ENCODE measurements at places on chromosomes 3 and 15. TPM values are rescaled to one million over a fixed set of nuclear protein-coding genes. Genes with fewer than 3 reads are reported as not detected.
A peak's percentile ranks its signal among the peaks of the same experiment; 100 is the strongest.

The ALDH1A3 gene
- 5.6 TPM for total RNA-seq

DNA sequence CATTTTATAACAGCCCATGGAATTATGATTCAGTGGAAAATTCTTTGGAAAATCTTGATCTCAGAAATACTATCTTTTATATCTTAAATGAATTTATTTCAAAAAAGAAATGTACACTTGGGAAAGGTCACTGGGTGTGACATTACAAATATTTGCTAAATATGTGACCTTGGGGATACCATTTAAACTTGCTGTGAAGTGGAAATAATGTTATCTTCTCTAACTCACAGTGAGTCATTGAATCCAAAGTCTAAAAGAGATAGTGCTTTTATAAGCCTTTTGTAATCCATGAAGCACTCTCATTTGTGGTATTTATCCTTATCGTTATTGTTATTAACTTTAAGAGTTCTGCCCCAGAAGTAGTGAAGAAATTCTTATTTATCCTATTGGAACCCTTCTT is 289.8 kb upstream of the SEMA6D start:
- no peak for DNase-seq

DNA sequence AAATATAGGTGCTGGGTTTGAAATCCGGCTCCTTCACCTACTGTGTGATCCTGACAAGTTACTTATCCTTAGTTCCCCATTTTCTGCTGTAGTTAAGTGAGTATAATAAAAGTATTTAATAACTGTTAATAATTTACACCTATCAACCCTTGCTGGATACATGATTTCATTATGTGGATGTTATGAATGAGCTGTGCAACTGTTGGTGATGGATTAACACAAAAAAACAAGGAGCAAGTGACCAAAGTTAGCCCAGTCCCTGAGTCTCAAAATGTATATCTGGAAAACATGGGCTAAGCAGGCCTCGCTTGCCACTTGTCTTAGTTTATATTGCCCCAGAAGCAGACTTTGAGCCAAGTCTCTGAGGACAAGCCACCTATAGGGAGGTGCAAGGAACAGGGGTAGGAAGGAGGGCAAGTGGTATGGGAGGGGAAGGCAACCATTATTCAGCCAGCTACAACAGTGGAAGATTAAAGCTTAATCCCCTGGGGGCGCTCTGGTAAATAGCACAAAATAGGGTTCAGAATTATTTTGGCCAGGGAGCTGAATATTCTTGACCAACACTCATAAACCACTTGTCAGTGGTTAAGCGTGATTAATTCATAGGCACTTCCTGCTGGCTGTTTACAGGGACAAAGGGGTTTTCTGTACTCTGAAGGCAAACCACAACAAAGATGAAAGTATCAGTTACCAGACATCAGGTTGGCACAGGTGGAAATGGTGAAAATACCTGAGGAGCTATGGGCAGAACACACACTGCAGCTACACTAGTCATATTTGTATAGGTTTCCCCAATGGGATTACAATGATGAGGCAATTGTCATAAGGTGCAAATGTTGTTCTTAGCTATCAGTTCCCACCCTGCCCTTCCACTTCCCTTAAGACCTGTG is 76.2 kb downstream of the TRIM42 start:
- no peak for DNase-seq

The TIMP4 gene
- total RNA-seq = 3.8 TPM

GRCh38 chr3:162610261-162610660 is 1113.7 kb downstream of the OTOL1 start:
- DNase-seq = no peak

GRCh38 chr3:119291062-119291700 is 3.0 kb upstream of the ARHGAP31 start:
- no peak for DNase-seq

DNA sequence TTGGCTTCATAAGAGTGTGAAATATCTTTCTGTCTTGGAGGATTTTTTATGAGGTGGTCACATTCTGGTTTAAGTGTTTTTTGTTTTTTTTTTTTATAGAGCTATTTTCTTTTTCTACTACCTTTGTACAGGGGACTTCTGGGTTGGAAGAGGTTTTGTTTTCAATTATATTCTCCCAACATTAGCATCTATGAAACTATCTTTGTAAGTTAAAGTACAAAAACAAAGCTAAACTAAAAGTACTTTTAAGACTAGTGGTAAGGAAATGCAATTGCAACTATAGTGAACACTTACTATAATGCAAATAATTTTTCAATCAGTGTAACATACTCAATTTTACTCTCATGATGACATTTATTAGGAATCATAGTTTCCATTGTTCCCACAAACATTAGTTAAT is 688.2 kb downstream of the SI start:
- DNase-seq = no peak

DNA sequence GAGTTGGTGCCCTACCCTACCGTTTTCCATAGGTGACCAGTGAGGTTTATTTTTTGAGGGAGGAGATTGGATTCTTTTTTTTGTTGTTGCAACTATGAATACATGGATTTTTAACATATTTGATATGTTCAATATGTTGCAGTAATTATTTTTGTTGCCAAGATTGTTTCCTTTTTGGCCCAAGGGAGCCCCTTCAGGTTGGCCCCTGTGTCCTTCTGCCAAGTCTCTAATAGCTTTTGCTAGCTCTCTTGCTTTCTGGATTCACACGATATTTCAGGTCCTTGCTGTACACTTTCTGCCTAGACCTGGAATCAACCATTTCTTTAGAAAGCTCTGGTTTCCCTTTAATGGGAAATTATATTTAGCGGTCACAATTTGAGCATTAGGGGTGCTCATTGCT is 22.7 kb upstream of the SLC28A1 start:
- no peak for DNase-seq

DNA sequence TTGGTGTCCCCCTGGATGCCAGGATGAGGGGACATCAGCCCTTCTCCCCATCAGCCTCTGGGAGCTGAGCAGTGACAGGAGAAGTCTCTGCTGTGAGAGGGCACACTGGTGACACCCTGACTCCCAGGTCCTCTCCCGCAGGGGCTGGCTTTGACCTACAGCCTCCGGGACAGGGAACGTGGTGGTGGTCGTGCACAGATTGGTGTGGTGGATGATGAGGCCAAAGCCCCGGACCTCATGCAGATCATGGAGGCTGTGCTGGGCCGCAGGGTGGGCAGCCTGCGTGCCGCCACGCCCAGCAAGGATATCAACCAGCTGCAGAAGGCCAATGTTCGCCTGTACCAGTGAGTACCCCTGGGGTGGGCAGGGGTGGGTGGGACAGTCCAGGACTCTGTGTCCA is 6.8 kb downstream of the VILL start:
- no peak for DNase-seq

DNA sequence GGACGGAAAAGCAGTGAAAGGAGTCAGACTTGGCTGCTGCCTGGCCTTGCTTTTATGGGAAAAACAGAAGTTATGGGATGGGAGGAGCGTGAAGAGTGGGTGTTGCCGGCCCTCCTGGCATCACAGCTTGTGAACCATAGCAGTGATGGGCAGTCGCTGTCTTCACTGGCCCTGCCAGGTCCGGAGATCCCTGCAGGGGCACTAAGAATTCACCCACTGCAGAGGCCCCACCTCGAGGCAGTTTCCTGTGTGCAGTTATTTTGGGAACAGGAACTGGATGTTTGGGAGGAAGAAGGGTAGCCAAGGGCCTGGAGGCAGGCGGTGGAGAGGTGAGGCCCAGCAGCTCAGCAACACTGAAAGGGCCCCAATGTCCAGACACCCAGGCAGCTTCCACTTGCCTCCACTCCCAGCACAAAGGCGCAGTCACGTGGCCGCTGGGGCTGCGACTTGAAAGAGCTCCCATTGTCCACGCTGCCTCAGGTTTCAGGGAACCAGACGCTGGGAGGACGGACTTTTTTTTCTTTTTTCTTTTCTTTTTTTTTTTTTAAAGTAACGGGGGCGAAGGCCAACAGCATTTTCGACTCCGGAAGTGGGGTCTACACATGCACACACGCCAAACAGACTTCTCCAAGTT is 255.6 kb downstream of the ZNF621 start:
- peak; percentile 67 for DNase-seq

The SLC22A14 gene
- total RNA-seq = not detected

DNA sequence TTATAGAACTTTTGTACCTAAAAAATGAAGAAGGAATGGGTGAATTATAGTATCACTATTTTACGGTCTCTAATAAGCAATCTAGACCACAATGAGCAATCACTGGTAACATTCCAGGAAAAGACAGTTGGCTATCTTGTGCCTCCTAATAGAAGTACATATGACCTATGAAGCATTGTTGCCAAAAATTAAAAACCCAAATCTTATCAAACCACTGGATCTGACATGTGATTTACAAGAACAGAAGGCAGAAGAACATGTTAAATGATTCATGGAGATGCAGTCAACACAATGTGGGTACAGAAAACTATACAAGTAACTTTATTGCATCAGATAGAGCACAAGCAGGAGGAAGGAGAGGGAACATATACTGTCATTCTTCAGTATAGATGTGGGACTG is 14.5 kb upstream of the HYKK start:
- DNase-seq = no peak

DNA sequence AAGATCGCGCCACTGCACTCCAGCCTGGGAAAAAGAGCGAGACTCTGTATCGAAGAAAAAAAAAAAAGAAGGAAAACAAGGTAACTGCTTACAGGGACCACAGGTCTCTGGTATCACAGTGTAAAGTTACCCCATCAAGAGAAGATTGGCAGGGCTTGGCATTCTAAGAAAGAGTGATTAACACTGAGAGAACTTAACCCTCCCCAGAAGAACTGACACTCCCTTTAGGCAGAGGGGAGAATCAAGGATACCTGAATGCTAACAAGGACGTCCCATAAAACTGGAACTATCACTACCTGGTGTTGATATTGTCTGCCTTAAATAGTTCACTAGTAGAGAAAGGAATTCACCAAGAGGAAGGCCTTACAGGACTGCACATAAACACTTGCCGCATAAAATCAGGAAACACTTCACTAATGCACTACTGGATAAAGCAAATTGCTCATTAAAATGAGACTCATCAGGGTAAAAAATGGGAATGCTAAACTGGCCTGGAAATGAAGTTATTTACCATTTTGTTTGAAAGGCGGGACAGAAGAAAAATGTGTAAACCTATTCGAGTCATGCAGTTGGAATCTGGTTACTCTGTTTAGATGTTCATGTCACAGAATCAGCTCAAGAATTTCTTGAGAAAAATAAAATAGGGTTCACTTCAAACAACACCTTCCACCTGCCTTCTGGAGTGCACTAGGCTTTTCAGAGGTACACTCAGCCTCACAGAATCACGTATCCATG is 121.6 kb downstream of the FOXP1 start:
- no peak for DNase-seq

DNA sequence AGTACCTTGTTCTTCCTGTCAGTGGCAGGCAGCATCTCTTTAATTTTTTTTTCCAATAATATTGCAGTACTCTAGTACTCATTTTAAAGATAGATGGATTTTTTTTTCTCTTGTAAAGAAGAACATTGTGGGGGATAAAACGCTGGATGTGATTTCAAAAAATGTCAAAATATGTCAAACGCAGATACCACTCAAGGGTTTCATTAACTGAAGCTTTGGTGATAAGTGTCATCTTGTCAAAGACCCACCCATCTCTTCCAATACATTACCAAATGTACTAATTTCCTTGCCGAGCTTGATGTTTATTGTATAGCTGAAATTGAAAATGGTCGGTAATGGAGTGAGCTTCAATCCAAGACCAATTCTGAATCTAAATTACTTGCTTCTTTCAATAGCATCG is 332.4 kb upstream of the SOX2 start:
- DNase-seq = no peak

DNA sequence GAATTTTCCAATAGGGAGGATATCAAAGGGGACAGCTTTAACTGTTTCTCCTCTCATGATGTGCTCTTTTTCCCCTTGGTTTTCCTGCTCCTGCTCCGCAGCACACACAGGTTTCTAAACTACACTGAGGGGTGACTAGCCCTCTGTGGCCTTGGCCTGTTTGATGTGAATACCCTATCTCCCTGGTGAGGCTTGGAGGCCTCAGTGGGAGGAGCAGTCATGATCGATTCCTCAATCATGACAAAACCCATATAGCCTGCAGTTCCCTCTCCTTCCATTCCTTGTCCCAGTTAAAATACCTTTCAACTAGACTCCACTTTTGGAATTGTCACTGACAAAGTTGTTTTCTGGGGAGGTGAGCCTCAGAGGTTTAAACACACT is 24.0 kb upstream of the USP3 start:
- DNase-seq = no peak

DNA sequence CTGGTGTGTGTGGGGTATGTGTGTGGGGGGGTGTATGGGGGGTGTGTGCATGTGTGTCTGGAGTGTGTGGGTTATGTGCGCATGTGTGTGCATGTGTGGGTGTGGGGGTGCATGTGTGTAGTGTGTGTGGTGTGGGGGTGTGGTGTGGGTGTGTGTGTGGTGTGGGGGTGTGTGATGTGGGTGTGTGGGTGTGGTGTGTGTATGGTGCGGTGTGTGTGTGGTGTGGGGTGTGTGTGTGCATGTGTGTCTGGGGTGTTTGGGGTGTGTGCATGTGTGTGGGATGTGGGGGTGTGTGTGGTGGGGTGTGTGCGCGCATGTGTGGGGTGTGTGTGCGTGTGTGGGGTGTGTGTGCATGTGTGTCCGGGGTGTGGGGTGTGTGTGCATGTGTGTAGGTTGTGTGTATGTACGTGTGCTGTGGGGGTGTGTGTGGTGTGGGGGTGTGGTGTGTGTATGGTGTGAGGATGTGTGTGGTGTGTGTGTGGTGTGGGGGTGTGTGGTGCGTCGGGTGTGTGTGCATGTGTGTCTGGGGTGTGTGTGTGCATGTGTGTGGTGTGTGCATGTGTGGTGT is 6.2 kb upstream of the OCA2 start:
- DNase-seq = peak; percentile 16

The SLC9A9 gene
- 7.0 TPM for total RNA-seq

GRCh38 chr3:81544385-81544784 is 217.1 kb downstream of the GBE1 start:
- no peak for DNase-seq

DNA sequence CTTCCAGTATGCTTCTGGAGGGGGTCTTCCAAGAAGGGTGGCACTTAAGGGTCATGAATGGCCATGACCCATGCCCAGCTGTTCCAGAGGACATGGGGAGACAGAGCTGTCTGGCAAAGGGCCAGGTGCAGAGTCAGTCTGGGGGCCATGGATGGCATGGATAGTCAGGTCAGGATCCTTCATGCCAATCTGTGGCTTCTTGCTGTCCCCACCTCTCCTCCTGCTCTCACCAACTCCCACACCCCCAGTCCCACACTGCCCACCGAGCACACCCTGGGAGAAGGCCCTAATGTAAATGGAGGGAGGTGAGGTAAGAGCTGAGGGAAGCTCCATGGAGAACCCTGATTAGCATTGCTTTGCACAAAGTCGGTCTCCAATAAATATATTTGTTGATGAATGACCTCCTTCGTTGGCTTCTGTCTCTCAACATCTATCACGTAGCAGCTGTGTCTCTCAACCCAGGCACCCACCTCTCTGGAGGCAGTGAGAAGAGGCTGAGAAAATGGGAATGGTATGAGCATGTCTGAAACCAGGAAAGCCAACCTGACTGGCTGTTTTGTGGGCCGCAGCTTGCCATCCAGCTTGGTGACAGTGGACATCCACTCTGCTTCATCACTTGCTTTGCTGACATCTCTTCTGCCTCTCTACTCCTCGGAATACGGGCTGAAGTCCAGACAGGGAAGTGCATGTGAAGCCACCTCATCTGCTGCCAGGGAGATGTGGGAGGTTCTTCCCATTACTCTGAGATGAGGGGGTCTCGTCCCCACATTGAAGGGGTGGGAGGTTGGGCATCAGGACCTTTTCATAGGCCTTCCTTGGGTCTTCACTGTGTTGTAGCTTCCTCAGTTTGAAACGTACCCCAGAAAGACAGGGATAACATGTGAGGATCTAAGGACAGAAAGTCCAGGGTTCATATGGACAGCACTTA is 37.7 kb upstream of the RAB6B start:
- DNase-seq = no peak

Data from ovary (tissue), 10 donors.